ENCODE measurements at places on chromosomes 7 and 10.

DNA sequence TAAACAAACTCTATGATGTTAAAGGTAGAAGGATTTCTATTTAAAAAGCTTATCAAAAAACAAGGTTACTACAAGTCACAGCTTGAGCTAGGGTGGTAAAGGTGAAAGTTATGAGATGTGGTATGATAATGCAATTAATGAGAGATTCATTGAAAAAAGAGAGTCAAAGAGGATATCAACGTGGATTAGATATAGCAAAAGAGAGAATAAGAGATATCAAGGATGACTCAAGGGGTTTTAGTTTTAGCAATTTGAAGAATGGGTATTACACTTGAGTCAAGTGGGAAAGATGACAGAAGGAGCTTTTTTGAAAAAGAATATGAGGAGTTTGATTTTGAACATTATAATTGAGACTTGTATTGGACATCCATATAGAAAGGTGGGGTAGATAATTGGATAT, 59.8 kb downstream of the NUTM2E start:
- DNase-seq: no peak

GRCh38 chr7:134605978-134606923, 40.4 kb upstream of the BPGM start:
- peak; percentile 28 for DNase-seq

DNA sequence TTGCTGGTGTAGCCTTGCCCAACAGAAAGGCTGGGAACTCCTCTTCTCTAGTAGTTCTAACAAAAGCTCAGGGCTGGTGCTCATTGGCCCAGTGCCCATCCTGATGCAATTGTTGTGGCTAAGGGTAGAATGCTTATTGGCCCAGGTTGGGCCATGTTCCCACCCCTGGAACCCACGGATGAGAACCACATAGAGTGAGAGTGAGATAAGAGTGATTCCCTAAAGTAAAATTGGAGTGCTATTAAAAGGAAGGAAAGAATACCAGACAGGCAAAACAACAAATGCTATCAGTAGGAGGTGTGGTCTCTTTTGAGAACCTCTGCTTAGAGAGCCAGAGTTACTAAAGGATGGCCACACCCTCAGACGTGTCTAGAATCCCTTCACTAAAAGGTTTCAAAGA, 49.2 kb downstream of the LGI1 start:
- DNase-seq: no peak

DNA sequence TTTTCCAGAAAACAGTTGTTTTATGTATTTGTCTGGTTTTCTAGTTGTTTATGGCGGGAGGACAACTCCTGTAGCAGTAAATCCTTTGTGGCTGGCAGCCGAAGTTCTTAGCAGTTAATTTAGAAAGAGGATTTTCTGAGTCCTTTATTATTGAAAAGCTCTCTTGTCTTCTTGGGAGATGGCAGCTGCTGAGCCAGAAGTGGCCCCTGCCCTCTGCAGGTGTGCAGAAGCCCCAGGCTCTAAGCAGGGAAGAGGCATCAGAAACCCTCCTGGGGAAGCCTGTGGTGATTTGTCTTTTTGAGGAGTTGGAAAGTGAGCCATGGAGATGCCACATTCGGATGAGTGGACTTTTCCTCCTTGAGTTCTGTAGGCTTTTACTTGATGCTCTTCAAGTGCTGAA, 106.3 kb downstream of the GLRX3 start:
- no peak for DNase-seq

GRCh38 chr10:60910543-60910942, 33.4 kb downstream of the RHOBTB1 start:
- DNase-seq: no peak
